ENCODE measurements at places on chromosomes 11 and 22.
A peak's percentile ranks its signal among the peaks of the same experiment; 100 is the strongest.

DNA sequence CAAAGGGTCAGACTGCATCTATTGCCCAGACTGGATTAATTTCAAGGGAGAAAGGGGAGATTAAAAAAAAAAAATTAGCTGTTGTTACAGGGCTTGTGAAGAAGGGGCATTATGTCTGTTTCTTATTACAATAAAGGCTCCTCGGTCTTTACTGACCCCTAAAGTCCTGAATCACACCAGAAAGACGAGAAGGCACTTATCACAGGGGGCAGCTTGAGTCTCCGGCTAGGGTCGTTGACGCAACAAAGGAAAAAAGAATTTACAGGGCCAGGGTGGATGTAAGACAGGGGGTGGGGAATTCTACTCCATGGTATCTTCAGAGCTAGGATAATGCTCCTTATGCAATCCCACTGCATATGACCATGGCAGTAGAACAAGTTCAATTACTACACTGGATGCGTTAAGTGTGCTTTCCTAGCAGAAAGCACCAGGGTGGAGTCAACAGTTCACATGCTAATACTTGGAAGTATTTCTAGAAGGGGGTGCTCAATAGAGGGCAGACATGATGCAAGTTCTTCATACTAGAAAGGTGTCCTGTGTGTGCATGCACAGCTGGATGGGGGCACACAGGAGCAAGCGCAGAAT lies 16.5 kb downstream of the DDX17 start:
- no peak for DNase-seq

GRCh38 chr22:32518848-32519247 lies 44.2 kb downstream of the FBXO7 start:
- DNase-seq: no peak

GRCh38 chr11:115054570-115055538 lies 376.5 kb downstream of the NXPE2 start:
- no peak for DNase-seq

- no peak for DNase-seq
These were observed 129.5 kb upstream of the TBCEL start for GRCh38 chr11:120894202-120894985.

- DNase-seq: no peak
These were observed 12.5 kb downstream of the OSBPL5 start for GRCh38 chr11:3152471-3153110.

GRCh38 chr11:99795999-99796398 lies 775.2 kb downstream of the CNTN5 start:
- no peak for DNase-seq

- DNase-seq: no peak
These were observed 16.3 kb upstream of the CTSD start for GRCh38 chr11:1779806-1780699.

GRCh38 chr11:70486731-70487130 lies 88.4 kb downstream of the CTTN start:
- no peak for DNase-seq

DNA sequence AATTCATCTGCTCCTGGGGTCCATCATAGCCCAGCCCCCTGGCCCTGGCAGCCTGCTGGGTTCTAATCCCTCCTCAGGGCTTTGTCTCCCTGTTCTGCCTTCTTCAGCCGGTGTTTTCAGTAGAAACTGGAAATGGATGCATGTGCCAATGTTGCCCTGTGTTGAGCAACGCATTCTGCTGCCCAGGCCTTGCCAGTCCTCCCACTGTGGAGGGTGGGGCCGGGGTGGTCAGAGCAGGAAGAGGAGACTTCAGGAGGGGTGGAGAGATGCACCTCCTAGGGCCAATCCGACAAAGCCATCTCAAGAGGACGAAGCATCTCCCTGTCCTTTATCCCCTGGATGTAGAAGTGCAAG lies 27.6 kb upstream of the ZBTB16 start:
- no peak for DNase-seq

DNA sequence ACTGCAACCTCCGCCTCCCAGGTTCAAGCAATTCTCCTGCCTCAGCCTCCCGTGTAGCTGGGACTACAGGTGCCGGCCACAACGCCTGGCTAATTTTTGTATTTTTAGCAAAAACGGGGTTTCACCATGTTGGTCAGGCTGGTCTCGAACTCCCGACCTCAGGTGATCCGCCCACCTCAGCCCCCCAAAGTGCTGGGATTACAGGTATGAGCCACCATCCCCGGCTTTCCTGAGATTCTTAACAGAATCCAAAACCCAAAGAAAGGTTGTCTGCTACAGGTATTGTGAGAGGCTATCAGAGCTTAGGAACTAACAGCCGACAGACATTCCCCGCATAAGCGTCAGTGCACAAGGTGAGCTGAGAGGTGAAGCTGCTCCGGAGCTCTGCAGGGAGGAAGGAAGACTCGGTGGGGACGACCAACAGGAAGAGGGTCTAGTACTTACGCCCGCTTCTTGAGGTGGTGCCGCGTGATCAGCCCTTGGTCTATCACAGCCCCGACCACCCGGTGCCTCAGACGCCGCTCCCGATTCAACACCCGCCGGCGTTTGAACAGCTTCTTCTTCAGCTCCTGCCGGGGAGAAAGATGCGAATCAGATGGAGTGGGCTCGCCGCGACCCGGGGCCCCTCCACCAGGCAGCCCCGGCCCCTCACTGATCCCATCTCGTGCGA lies 470 bp downstream of the C11orf98 start:
- DNase-seq: no peak

GRCh38 chr22:31449506-31449905 lies 40.1 kb downstream of the EIF4ENIF1 start:
- no peak for DNase-seq

GRCh38 chr22:50020606-50021005 lies 8.0 kb upstream of the IL17REL start:
- no peak for DNase-seq

DNA sequence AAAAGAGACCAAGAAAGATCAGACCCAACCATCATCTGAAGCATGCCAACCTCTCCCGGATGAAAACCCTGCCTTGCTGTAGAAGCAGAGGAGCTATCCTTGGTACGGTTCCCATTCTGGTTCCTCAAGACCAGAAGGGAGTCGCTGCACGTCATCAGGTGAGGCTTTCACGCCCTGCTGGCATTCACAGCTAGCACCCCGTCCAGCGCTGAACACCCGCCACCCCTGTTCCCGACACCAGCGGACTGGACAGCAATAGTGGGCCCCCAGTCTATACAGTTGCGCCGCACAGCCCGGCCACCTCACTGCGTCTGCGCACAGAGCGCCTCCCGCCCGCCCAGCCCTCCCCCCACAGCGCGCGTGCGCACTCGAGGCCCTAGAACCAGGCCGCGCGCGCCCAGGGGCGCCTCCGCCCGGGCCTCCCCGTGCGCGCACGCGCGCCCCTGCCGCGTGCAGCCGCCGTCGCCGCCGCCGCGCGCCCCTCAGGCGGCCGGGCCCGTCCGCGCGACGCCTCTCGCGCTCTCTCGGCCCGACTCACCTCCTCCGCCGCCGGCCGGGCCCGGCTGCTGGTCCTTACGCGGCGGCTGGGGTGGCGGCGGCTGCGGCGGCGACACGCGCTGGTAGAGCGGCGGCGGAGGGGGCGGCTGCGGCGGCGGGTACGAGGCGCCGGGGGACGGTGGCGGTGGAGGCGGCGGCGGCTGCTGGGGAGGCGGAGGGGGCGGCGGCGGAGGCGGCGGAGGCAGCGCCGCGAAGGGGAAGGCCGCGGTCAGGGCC lies 706 bp downstream of the SF1 start:
- DNase-seq: peak; percentile 66

DNA sequence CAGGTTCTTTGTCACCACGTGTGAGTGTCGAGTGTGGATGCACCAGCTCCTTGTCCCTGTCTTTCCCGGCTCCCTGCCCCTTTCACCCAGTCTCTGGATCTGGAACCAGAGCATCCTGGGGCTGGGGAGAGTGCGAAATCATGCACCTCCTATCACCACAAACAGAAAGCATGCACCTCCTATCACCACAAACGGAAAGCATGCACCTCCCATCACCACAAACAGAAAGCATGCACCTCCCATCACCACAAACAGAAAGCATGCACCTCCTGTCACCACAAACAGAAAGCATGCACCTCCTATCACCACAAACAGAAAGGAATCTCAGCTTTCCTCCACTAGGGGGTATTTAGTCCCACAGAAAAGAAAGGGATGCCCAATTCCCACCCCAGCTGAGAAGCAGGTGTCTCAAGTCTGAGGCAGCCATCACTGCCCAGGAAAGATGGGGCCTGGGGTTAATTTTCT lies 5.9 kb upstream of the GLB1L3 start:
- DNase-seq: no peak

GRCh38 chr11:31814176-31814868 lies 3.2 kb upstream of the PAX6 start:
- no peak for DNase-seq

- no peak for DNase-seq
These were observed 929.8 kb upstream of the CNTN5 start for GRCh38 chr11:98090861-98091505.

- DNase-seq: no peak
These were observed 312.1 kb downstream of the NTM start for GRCh38 chr11:131682373-131683015.

GRCh38 chr22:24325105-24325757 lies 54.6 kb downstream of the SPECC1L start:
- no peak for DNase-seq

GRCh38 chr22:38315823-38316363 lies 1.3 kb downstream of the CSNK1E start:
- DNase-seq: no peak

- no peak for DNase-seq
These were observed 5.9 kb downstream of the RNH1 start for GRCh38 chr11:501001-501682.

GRCh38 chr11:126817096-126817495 lies 183.5 kb downstream of the KIRREL3 start:
- no peak for DNase-seq

DNA sequence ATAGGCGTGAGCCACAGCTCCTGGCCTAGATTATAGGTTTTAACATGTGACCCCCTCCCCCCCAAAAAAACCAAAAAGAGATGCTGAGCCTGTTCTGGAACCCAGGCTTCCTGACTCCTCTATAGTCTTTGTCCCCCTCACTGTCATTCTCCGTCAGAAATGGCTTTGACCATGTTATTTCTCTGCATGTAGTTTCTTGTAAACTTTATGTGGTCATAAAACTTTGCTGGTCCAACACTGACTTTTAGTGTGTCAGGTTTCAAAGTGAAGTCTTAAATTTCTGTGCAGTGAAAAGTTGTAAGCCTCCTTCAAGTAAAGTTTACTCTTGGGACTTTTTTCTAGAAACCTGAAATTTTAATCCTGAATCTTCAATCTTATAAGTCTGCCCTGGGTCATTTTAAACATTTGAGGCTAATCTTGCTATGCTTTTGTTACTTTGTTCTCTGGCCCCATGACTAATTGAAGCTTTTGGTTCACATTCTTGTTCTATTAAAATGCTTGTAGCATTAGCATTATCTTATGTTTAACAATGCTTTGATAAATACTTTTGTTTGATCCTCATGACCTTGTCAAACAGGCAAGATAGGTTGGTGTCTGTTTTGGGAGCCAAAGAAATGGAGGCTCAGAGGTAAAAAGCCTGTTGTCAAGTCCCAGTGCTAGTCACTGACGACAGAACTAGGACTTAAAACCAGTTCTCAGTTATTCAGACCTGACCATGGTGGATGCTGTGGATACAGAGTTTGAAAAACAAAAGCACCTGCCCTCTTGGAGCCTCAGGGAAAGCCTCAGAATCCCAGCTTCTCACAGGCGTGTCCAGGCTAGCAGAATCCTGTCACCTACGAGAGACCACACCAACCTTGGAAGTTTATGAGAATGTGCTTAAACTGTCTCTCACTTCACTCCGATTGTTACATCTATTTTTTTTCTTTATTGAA lies 87.7 kb upstream of the HORMAD2 start:
- no peak for DNase-seq

DNA sequence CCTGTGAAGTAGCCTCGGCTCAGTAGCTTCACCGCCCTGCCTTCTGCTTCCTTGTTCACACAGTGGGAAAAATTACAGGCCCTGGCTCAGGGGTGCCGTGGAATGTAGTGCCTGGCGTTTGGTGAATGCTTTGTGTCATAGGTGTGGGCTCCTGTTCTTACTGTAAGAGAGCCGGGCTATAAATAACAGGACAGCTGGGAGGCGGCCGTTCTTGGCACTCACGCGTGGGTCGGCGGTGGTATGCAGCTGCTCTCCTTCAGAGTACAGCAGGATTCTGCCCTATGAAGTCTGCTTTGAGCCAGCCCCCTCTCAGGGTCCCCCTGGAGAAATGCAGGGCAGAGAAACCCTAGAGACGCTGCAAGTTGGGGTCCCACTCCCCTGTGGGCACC lies 84.2 kb downstream of the CTTN start:
- no peak for DNase-seq

- DNase-seq: no peak
These were observed 4.2 kb upstream of the GRK2 start for GRCh38 chr11:67261946-67262681.

GRCh38 chr11:69697861-69698260 lies 6.0 kb downstream of the FGF19 start:
- no peak for DNase-seq

DNA sequence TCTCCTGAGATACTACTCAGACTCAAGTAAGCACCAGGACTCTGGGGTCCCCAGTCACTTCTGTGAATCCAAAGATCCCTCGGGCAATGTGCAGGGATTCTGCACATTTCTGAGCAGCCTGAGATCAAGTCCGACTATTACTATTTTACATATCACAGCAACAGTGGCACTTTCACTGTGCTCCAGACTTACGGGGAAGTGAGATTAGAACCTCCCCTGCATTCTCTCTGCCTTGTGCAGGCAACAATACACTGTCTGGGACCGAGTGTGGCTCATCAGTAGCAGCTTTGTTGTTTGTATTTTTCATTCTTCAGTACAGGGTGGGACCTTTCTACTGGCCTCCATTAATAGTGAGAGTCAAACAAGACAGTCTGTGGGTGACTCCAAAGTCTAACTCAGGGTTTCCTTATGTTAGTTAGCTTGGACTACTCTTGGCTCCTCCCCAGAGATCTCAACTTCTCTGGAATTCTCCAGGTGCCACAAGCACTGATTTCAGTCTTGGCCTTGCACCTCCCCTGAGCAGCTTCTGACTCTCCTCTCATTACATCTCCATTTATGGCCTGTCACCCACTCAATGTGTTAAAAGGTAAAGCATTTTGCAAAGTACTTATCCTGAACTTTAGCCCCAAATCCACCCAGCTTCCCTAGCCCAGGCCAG lies 76.2 kb upstream of the TOP3B start:
- DNase-seq: no peak

DNA sequence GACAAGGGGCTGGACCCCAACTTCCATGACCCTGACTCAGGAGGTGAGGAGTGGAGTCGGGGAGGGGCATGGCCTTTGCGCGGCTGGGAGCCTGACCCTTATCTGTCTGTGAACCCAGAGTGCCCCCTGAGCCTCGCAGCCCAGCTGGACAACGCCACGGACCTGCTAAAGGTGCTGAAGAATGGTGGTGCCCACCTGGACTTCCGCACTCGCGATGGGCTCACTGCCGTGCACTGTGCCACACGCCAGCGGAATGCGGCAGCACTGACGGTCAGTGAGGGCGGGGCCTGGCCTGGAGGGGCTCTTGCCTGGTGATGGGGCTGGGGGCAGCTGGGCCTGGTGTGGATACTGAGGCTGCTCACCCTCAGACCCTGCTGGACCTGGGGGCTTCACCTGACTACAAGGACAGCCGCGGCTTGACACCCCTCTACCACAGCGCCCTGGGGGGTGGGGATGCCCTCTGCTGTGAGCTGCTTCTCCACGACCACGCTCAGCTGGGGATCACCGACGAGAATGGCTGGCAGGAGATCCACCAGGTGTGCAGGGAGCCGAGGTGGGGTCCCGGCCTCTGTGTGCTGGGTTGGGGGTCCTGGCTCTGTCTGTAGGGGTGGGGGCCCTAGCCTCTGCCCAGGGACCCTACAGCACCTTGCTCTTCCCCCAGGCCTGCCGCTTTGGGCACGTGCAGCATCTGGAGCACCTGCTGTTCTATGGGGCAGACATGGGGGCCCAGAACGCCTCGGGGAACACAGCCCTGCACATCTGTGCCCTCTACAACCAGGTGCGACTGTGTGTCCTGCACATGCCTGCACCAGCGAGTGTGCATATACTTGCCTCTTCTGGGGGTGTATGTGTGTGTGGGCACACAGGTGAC lies 6.3 kb downstream of the SHANK3 start:
- no peak for DNase-seq
